ENCODE measurements at places on chromosomes 2 and 18. TPM values are rescaled to one million over a fixed set of nuclear protein-coding genes. Genes with fewer than 3 reads are reported as not detected.

KCNG3 gene
- under 0.01 TPM for total RNA-seq

RAD51AP2 gene
- 0.34 TPM for total RNA-seq

ANKRD30B gene
- total RNA-seq = not detected

CPO gene
- total RNA-seq = not detected

ALLC gene
- not detected for total RNA-seq

FBLN7 gene
- total RNA-seq = under 0.01 TPM

CBLN2 gene
- not detected for total RNA-seq

NGEF gene
- 2.1 TPM for total RNA-seq

TMEFF2 gene
- total RNA-seq = under 0.01 TPM

GALNT5 gene
- 30.1 TPM for total RNA-seq

MOCOS gene
- 63.1 TPM for total RNA-seq

MAP2 gene
- 13.2 TPM for total RNA-seq

DSC3 gene
- total RNA-seq = 394 TPM

CD8B gene
- total RNA-seq = not detected

HOXD4 gene
- total RNA-seq = not detected

RAB6C gene
- under 0.01 TPM for total RNA-seq

IL36A gene
- total RNA-seq = 1.0 TPM

DAW1 gene
- total RNA-seq = 0.07 TPM

MAP3K19 gene
- total RNA-seq = not detected

CAPN14 gene
- 1.4 TPM for total RNA-seq

APCDD1 gene
- total RNA-seq = not detected

CFC1 gene
- not detected for total RNA-seq

SNORC gene
- total RNA-seq = 1.1 TPM

CD8A gene
- total RNA-seq = not detected

HOXD10 gene
- total RNA-seq = not detected

CROCC2 gene
- not detected for total RNA-seq

CENPA gene
- total RNA-seq = 0.07 TPM

SH3BP4 gene
- 35.2 TPM for total RNA-seq

CWC22 gene
- total RNA-seq = 29.4 TPM

TUBA3E gene
- total RNA-seq = not detected

CMPK2 gene
- 0.57 TPM for total RNA-seq

GPR39 gene
- 2.7 TPM for total RNA-seq

ATP8B1 gene
- 55.8 TPM for total RNA-seq

ASB3 gene
- total RNA-seq = 15.0 TPM

SKA1 gene
- total RNA-seq = under 0.01 TPM

ATF2 gene
- total RNA-seq = 40.0 TPM

NEURL3 gene
- total RNA-seq = not detected

SPP2 gene
- total RNA-seq = not detected

REG1B gene
- not detected for total RNA-seq

EFEMP1 gene
- total RNA-seq = 51.9 TPM

CHRND gene
- total RNA-seq = not detected

NFU1 gene
- total RNA-seq = 26.3 TPM

SCN3A gene
- total RNA-seq = not detected

IL18RAP gene
- total RNA-seq = 0.21 TPM

GCG gene
- not detected for total RNA-seq

M1AP gene
- total RNA-seq = 2.8 TPM

PSMA8 gene
- total RNA-seq = not detected

GORASP2 gene
- 45.8 TPM for total RNA-seq

B3GNT7 gene
- 1.3 TPM for total RNA-seq

LRRTM4 gene
- total RNA-seq = not detected

ACVR1 gene
- 20.5 TPM for total RNA-seq

NYAP2 gene
- under 0.01 TPM for total RNA-seq

SCN7A gene
- total RNA-seq = under 0.01 TPM

PTPRN gene
- not detected for total RNA-seq

STPG4 gene
- 0.07 TPM for total RNA-seq

PROKR1 gene
- total RNA-seq = under 0.01 TPM

CYP26B1 gene
- total RNA-seq = 2.8 TPM

POTEI gene
- total RNA-seq = not detected

SLC23A3 gene
- total RNA-seq = 0.68 TPM
